HFFc6 (cell line): ENCODE measurements at places on chromosomes 4 and X. TPM values are rescaled to one million over a fixed set of nuclear protein-coding genes. Genes with fewer than 3 reads are reported as not detected.
A peak's percentile ranks its signal among the peaks of the same experiment; 100 is the strongest.

DNA sequence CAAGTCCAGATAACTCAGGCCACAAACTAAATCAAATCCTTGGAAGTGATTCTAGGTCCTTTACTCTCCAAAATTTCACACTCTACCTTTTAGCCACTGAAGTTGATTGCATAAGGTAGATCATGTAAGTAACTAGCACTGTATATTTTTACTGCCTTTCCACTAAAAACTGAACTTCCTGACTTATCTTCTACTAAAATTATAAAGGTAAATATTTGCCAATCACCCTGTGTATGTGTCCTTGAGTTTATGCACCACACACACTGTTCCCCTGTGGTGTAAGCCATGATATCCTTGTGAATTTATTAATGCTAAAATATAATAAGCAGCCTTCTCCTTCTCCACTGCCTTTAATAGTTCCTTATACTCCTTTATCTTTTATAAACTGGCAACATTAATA lies 25.6 kb downstream of the RPS6KA6 start:
- no peak for DNase-seq
- peaks cover 51% of the 10 kb centered on the region for H3K4me1 ChIP-seq
- H3K4me3 ChIP-seq, result no peak overlapping the region
- no peaks in the 10 kb centered on the region for H3K27me3 ChIP-seq
- no peaks in the 10 kb centered on the region for H3K36me3 ChIP-seq
- no peak overlapping the region for H3K27ac ChIP-seq

- no peaks in the 10 kb centered on the region for H3K4me1 ChIP-seq
- H3K36me3 ChIP-seq, result no peaks in the 10 kb centered on the region
- no peak overlapping the region for H3K4me3 ChIP-seq
- no peak for DNase-seq
- no peak overlapping the region for H3K27ac ChIP-seq
Observed at GRCh38 chrX:23403849-23404248, 69.2 kb downstream of the PTCHD1 start.

GRCh38 chrX:39473812-39474211 lies 623.9 kb downstream of the BCOR start:
- H3K4me3 ChIP-seq, result no peak overlapping the region
- H3K36me3 ChIP-seq, result no peaks in the 10 kb centered on the region
- no peak for DNase-seq
- H3K27ac ChIP-seq, result no peak overlapping the region
- H3K4me1 ChIP-seq, result peaks cover 5% of the 10 kb centered on the region; the same call in 1 of the 2 replicates

MAGEB6 gene
- not detected in 3 replicates for total RNA-seq

PITX2 gene
- 18.0 to 24.6 TPM (median 18.7 TPM) in 3 replicates for total RNA-seq

GRCh38 chrX:19627533-19627932 lies 112.2 kb upstream of the MAP3K15 start:
- peak overlapping the region; percentile 81; the same call in 1 of the 2 replicates for H3K27ac ChIP-seq
- H3K27me3 ChIP-seq, result no peaks in the 10 kb centered on the region
- DNase-seq, result no peak
- H3K36me3 ChIP-seq, result no peaks in the 10 kb centered on the region
- H3K4me1 ChIP-seq, result peaks cover 39% of the 10 kb centered on the region
- H3K4me3 ChIP-seq, result no peak overlapping the region; the same call in 1 of the 2 replicates

DNA sequence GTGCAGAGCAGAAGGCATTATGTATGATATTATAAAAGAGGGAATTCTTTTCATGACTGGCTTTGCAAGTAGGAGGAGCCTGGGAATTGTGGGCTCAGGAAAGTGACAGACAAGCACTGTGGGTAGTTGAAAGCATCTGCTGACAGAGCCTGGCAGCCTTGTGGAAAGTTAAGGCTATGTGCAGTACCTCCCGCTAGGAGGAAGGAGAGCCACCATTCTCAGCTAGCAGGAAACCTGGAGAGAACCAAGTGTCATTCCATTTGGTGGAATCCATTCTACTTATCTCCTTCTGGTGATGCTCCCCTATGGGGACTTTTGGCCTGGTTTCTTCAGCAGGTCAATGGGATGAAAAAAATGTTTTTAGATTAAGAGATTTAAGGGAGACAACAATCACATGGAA lies 81.8 kb downstream of the ASB9 start:
- no peaks in the 10 kb centered on the region for H3K4me1 ChIP-seq
- H3K27me3 ChIP-seq, result no peaks in the 10 kb centered on the region
- H3K27ac ChIP-seq, result no peak overlapping the region
- no peaks in the 10 kb centered on the region for H3K36me3 ChIP-seq

RTL5 gene
- total RNA-seq, result 1.6 to 1.9 TPM (median 1.8 TPM) in 3 replicates

DNA sequence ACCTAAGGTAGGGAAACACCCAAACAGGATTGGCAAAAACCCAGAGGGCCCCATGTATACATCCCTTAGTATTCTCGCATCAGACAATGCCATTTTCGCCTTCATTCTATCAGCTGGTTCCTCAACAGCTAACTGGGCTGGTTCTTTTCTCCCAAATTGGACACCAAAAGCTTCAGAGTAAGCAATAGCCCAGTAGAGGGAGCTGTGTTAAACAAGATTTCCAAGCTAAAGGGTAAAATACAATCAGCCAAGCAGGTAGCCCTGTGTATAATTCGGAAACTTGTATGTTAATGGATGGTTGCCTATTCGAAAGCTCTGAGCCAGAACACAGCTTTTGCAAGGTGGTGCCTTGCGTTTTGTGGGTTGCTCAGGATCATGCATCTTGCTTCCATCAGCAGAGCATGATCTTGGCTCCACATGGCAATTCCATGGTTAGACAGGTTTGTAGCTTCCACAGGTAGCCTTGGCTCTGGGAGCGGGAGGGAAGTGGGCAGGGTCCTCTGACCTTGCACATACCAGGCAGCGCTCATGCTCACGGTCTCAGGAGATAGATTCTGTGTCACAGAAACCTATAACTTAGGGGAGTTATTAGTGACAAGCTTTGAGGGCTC lies 115.2 kb upstream of the LNX1 start:
- H3K27ac ChIP-seq, result peak overlapping the region; percentile 75; the same call in 1 of the 2 replicates
- H3K27me3 ChIP-seq, result peaks cover 4% of the 10 kb centered on the region
- H3K36me3 ChIP-seq, result no peaks in the 10 kb centered on the region; the same call in 1 of the 2 replicates
- peak; percentile 66 for DNase-seq
- H3K4me1 ChIP-seq, result peaks cover 68% of the 10 kb centered on the region

GRCh38 chr4:180615746-180616145 lies 1627.5 kb upstream of the TENM3 start:
- no peaks in the 10 kb centered on the region for H3K36me3 ChIP-seq
- H3K27ac ChIP-seq, result no peak overlapping the region
- H3K4me1 ChIP-seq, result no peaks in the 10 kb centered on the region
- no peak overlapping the region for H3K4me3 ChIP-seq

DNA sequence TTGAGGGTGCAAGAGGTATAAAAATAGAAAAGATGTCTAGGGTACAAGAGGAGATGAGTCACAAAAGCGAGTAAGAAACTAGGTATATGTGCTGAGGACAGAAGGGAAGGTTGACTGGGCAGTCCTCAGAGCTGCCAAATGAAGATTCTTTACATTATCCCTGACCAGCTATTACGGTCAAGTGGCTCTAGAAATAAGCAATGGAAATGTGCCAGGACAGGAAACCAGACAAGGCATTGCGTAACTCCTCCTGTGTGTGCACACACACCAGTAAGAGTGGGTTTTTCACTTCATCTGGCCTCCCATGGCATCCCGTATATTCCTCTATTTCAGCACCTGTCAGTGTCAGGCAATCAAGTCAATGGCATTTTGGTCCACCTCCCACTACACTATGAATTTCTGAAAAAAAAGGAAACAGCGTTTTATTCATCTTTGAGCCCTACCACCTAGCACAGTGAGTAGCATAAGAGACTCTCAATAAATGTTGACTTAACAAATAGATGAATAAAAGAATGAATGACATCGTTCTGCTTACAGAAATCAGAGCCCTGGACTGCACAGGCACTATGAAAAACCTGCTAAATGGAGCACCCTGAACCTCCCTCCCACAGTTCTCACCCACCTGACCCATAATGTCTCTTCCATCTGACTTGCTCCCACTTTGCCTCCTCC lies 62.6 kb upstream of the KLF3 start:
- no peak overlapping the region for H3K27ac ChIP-seq
- no peak overlapping the region for H3K4me3 ChIP-seq
- peaks cover 13% of the 10 kb centered on the region for H3K27me3 ChIP-seq
- DNase-seq, result no peak

DNA sequence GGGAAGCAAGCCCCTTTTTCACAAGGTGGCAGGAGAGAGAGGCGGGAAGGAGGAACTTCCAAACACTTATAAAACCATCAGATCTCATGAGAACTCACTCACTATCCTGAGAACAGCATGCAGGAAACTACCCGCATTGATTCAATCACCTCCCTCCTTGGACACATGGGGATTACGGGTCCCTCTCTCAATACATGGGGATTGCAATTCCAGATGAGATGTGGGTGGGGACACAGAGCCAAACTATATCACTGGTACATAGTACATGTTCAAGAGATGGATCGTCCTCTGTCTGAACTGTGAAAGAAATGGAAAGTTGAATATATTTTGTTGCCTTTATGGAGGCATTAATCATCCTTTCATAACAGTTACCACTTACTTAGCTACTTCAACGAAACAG lies 12.8 kb downstream of the EREG start:
- peaks cover 6% of the 10 kb centered on the region; the same call in 1 of the 2 replicates for H3K36me3 ChIP-seq
- H3K27me3 ChIP-seq, result no peaks in the 10 kb centered on the region; the same call in 1 of the 2 replicates

GRCh38 chrX:102950908-102951866 lies 14.1 kb downstream of the RAB40AL start:
- DNase-seq, result peak; percentile 48
- H3K27me3 ChIP-seq, result no peaks in the 10 kb centered on the region
- peak overlapping the region; percentile 67 for H3K27ac ChIP-seq

GPM6B gene
- not detected in 3 replicates for total RNA-seq

DNA sequence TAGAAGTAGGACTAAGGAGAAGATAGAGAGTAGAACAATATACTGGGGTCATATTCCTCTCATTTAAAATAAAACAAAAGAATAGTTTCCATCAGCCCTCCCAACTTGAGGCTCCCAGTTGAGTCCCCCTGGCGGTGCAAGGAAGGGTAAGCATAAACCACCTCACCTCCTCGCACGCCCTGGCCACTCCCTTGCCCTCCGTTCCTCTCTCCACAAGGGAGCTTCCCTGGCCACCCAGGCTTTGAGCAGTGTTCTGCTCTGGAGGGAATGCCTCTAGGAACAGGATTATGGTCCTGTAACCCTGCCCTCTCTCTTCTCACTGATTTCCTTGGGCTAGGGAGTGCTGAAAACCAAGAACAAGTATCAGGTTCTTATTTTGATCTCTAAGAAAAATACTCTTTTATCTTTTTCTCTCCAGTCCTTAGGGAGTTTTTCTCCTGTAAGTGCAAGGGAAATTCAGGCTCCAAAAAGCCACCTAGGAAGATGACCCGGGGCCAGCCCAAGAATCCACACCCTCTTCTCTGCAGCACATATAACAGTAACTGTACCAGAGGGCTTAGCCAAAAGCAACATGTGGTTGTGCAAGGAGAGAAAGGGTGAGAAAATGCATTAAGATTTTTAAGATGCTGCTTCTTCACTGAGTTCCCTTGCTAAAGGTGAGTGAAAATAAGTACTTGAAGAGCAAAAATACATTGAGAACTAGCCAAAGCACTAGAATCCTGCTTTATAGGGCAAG lies 69.9 kb downstream of the USP38 start:
- DNase-seq, result no peak
- H3K27ac ChIP-seq, result no peak overlapping the region
- no peaks in the 10 kb centered on the region for H3K27me3 ChIP-seq
- no peaks in the 10 kb centered on the region for H3K36me3 ChIP-seq

DNA sequence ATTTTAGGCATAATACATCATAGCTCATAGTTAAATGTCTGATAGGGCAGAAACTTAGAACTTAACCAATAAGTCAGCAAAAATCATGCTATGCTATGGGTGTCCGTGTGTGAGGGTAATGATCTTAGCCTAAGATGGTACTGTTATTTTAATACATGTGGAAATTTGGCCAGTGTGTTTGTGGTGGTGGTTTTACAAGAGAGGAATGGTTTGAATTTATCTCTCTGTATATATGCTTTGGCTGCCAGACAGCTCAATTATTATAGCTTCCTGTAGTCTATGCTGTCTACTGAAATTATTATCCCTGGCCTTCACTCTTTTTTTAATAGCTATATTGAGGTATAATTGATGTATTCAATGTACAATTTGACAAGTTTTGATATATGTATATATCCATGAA lies 21.3 kb downstream of the ZNF330 start:
- DNase-seq, result no peak
- no peak overlapping the region for H3K4me3 ChIP-seq
- H3K4me1 ChIP-seq, result peaks cover 57% of the 10 kb centered on the region
- no peaks in the 10 kb centered on the region for H3K27me3 ChIP-seq
- H3K27ac ChIP-seq, result no peak overlapping the region

DNA sequence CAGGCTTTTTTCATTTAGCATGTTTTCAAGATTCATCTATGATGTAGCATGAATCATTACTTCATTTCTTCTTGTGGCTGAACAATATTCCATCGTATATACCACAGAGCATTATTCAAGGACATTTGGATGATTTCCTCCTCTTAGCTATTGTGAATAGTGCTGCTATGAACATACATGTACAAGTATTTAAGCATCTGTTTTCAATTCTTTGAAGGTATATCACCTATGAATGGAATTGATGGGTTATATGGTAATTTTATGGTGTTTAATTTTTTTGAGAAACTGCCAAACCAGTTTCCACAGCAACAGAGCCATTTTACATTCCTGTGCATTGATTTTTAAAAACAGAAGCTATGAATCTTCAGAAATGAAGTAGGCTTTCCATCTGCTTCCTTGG lies 36.1 kb upstream of the WDR19 start:
- no peak overlapping the region for H3K27ac ChIP-seq
- H3K4me1 ChIP-seq, result peaks cover 14% of the 10 kb centered on the region
- H3K27me3 ChIP-seq, result no peaks in the 10 kb centered on the region; the same call in none of the 2 replicates
- H3K4me3 ChIP-seq, result no peak overlapping the region
- H3K36me3 ChIP-seq, result no peaks in the 10 kb centered on the region

DNA sequence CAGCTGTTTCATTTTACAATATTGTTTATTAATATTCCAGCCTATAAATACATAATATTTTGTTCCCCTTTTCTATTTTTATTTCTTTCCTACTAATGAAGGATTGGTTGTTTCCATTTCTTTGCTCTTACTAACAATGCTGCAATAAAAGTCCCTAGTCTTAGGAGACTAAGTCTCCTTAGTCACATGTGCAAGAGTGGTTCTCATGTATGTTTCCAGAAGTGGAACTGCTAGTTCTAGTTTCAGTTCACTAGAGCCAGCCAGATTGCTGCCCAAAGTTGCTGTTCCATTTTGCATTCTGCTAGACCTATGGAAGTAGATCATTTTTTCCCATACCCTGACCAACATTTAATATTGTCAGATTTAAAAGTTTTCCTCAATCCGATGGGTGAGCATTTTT lies 44.3 kb downstream of the CNGA1 start:
- DNase-seq, result no peak
- H3K27me3 ChIP-seq, result peaks cover 4% of the 10 kb centered on the region
- H3K4me1 ChIP-seq, result no peaks in the 10 kb centered on the region
- no peak overlapping the region for H3K27ac ChIP-seq
- H3K4me3 ChIP-seq, result no peak overlapping the region
- no peaks in the 10 kb centered on the region for H3K36me3 ChIP-seq

- H3K27me3 ChIP-seq, result no peaks in the 10 kb centered on the region
- peaks cover 43% of the 10 kb centered on the region for H3K4me1 ChIP-seq
- H3K27ac ChIP-seq, result no peak overlapping the region; the same call in 1 of the 2 replicates
Observed at GRCh38 chr4:156594624-156595023, 377.0 kb downstream of the PDGFC start.
